Activated CD8-positive, alpha-beta memory T cell treated with anti-CD3 and anti-CD28 coated beads for 1 hour (primary cell): ENCODE measurements at places on chromosomes 7 and 10.

DNA sequence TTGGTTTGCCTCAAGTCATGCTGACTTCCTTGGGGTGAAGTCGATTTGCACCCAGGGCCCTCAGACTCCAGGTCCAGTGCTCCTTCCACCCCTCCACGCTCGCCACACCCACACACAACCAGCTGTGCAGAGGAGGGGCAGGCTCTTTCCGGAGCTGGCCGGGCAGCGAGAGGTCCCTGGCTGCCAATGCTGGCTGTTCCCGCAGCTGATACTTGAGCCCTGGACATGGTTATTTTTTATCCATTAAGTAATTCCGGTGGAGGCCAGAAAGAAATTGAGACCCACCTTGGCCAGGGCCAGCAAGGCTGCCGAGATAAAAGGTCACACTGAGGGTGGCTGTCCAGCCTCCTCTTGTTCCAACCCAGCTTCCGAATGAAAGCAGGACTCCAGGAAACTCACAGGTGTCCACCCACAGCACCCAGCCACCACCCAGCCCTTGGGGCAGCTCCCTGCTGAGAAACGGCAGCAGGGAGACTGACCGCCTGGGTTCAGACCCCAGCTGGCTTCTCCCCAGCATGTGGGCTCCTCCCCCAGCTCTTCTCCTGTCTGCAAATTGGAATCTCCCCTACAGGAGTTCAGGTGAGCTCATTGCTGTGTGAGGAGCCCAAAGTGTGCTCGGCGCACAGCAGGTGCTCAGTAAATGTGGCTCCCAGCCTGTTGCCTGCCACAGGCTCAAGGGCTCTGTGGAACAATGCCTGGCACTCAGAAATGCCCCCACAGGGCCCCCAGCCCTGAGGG, 77.8 kb downstream of the PDGFA start:
- DNase-seq: no peak

- DNase-seq: no peak
Observed at GRCh38 chr7:128112781-128113221, 81.6 kb upstream of the LRRC4 start.

DNA sequence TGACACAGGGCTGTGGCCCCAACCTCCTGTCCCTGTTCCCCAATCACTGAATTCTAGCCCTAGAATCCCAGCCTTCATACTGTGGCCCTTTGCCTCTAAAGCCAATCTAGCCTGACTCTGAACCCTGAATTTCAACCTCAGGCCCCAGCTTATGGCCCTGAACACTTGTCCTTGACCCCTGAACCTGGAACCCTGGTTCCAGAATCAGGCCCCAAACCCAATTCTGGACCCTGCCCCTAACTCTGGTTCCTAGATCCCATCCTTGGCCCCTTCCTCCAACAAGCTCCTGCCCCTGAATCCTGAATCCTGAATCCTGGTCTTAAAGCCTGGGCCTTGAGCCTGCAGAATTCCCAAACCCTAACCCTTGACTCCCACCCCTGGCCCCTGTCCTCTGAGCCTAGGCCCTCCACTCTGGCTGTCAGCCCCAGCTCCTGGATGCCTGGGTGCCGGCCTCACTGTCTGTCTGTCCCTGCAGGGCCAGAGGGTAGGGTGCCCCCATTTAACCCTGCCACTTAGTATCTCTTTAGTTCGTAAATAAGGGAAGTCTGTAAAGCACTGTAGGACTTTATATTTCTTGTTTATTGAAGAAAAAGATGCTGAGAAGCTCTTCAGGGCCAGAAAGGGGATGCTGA, 1.3 kb downstream of the INPP5A start:
- no peak for DNase-seq

- no peak for DNase-seq
Observed at GRCh38 chr7:103395071-103395470, 47.6 kb downstream of the PSMC2 start.

- DNase-seq: no peak
Observed at GRCh38 chr7:132029369-132030085, 473.1 kb upstream of the PODXL start.

- no peak for DNase-seq
Observed at GRCh38 chr10:72133517-72133916, 45.2 kb upstream of the SPOCK2 start.

DNA sequence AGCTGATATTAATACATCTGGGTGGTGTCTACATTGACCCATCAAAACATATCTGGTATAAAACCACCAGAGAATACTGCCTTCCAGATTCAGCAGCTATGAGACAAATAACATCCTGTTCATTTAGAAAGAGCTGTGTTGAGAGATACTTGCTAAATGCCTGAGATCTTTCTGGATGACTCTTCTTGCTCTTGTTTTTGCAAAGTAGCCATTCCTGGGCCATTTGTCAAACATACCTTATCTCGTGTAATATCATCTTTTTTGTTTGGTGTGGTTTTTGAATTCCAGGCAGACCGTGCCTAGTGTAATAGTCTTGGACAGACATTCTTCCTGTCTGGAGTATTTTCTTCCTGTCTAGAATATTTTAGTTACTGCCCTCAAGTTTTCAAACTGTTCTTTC, 74.7 kb upstream of the PRR15 start:
- DNase-seq: no peak

DNA sequence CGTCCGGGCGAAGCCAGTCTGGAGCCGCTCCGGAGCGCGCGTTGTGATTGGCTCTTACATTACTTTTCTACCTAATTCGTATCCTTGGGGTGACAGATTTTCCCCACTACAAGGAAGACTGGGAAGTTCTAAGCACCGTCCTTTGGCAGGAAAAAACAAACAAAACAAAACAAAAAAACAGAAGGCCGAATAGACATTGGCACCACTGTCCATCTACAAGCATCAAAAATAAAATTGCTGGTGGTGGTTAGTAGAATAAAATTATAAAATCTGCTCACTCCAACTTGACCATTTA, 651 bp upstream of the SKAP2 start:
- no peak for DNase-seq

DNA sequence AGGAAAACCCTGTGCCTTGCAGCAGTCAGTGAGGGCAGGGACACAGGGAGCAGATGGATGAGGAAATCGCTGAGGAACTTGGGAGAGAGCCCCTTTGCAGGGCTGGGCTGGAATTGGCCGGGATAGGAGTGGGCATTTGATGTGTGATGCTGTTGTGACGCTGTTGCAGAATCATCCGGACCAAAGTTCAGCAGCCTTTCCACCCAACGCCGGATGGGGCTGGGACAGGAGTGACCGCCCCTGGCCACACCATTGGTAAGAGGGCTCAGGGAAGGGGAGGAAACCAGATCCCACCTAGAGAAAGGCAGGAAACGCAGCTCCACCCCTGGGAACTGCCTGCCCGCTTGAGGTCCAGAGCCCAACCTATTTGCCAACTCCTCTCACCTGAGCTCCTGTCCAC, 33.9 kb downstream of the PAX2 start:
- no peak for DNase-seq

DNA sequence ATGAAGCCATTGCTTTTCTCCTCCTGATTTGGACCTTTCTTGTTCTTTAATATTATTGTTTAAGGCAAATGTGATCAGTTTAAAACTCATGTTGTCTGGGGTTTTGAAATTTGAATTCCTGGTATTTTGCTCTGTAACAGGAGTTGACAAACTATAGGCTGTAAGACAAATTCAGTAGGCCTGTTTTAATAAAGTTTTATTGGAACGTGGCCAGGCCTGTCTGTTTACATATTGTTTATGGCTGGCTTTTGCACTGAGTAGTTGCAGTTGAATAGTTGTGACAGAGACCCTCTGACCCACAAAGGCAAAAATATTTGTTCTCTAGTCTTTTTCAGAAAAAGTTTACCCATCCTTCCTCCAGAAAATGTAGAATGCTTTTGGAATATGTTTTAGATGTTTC, 29.8 kb downstream of the STARD3NL start:
- no peak for DNase-seq

- no peak for DNase-seq
Observed at GRCh38 chr10:59179068-59179467, 2.6 kb downstream of the PHYHIPL start.

DNA sequence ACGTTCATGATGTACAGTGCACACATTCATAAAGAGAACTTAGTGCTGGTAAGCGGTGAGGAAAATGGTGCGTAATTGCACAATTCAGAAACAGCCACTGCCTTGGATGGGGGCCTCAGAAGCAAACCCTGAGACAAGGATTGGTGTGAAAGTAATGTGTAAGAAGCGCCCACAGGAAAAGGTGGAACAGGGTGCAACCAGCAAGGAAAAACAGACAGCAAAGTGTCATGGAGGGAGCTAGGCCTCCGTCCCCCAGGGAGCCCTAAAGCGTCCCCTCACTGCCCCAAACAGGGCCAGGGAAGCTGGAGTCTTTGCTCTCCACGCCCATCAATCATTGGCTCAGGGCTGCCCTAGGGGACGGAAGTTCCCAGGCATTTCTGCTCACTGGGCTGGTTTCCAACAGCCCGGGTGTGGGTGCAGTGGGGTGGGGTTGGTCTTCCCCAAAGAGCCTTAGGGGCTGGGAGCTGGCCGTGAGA, 9.6 kb upstream of the C10orf105 start:
- no peak for DNase-seq

- no peak for DNase-seq
Observed at GRCh38 chr10:107561136-107561650, 396.7 kb upstream of the SORCS1 start.

GRCh38 chr10:83373671-83374070, 765.6 kb upstream of the GHITM start:
- no peak for DNase-seq

- no peak for DNase-seq
Observed at GRCh38 chr7:113279256-113279655, 160.9 kb upstream of the SMIM30 start.

DNA sequence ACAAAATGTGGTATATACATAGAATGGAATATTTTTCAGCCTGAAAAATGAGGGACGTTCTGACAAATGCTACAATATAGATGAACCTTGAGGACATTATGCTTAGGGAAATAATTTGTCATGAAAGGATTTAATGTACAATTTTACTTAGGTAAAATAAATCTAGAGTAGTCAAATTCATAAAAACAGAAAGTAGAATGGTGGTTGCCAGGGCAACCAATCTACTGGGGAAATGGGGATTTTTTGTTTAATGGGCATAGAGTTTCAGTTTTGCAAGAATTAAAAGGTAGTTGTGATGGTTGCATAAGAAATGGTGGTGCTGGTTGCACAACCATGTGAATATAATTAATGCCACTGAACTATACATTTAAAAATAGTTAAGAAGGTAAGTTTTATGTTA, 296.0 kb upstream of the SP4 start:
- DNase-seq: no peak

DNA sequence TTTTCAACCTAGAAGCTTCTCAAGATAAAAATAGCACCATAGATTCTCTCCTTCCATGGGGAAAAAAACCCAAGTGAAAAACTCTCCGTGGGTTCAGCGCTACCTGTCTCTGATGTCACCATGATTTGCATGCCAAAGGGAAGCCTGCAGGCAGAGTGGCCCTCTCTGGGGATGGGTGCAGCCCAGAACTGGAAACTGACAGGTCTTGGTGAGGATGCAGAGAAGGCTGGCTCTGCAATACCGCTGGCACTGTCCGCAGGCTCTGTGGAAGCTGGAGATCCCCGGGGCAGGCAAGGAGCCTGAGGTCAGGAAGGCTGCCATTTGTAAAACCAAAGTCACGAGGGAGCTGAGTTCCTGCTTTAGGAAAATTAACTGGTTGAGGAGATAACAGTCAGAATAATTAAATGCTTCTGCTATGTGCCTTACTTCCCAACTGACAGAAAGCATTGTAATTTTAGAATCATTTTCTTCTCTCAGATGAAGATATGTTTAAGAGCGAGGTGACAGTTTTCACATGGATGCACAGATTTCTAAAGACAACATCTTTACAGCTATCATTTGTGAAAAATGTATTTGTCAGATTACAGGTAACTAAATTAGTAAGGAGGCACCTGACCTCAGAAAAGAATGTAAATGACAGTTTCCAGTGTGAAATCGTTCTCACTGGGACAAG, 731.5 kb upstream of the FZD8 start:
- DNase-seq: no peak

GRCh38 chr7:137915266-137915665, 68.5 kb upstream of the DGKI start:
- DNase-seq: no peak

DNA sequence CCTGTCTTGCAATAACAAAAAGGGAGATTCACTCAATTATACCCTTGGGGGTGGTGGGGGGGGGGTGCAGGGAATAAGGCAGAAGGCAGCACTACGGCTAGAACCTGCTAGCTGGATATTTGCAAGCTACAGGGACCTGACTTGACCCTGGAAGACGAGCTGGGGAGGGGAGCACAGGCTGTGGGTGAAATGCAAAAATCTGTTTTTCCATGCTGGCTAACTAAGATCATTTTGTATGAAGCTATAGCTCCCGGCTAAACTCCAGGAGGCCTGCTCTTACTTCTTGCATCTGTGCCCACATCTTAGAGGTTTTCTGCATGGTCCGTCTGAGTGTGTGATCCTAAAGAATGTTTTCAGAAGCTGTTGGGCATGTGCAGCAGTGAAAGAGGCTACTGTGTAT, 106.6 kb downstream of the EBLN1 start:
- DNase-seq: no peak

- DNase-seq: no peak
Observed at GRCh38 chr10:117694190-117694589, 151.6 kb downstream of the EMX2 start.

- no peak for DNase-seq
Observed at GRCh38 chr7:24968165-24968564, 11.8 kb downstream of the OSBPL3 start.

GRCh38 chr7:73681031-73681430, 2.2 kb downstream of the DNAJC30 start:
- no peak for DNase-seq

- DNase-seq: no peak
Observed at GRCh38 chr10:28248092-28248491, 54.8 kb downstream of the MPP7 start.

GRCh38 chr10:124453960-124454610, 4.2 kb upstream of the NKX1-2 start:
- DNase-seq: no peak

DNA sequence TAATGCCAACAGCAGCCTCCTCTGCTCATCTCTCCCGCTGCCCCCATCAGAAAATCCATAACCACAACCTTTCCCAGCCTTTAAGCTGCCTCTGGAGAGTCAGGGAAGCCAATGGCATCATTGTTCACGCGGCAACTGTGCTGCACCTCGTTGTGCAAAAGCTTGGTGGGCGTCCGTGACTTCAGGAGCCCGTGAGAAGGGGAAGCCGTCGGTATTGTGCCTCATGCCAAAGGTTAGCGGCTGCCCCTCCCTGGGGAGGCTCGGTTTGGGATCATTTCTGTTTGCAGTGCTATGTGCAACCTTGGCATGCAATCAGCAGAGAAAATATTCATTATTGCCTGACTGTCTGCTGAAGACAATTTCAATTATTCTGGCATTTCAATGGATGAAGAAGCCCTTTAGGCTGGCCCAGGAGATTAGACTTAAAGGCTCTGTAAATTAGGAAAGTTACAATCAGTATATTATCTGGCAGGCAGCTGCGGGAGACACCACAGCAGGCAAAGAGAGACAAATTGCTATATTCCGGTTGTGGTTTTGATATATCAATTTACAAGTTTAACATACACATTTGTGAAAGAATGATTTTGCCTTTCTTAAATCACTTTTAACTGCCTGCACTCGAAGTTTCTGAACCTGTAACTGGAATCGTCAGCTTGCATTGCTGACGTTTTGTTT, 244.5 kb downstream of the GATA3 start:
- no peak for DNase-seq

GRCh38 chr7:87912121-87912520, 21.9 kb upstream of the ADAM22 start:
- no peak for DNase-seq
